CD4-positive, alpha-beta T cell treated with Interleukin-4 for 1 hour (primary cell): ENCODE measurements at places on chromosomes 16 and 17.

- DNase-seq: no peak
Measured at GRCh38 chr17:35554668-35555067, 6.0 kb downstream of the SLFN14 start.

GRCh38 chr17:39716073-39716818 lies 14.1 kb downstream of the MIEN1 start:
- DNase-seq: no peak

- DNase-seq: peak; percentile 50
Measured at GRCh38 chr17:65027305-65027704, 29.2 kb downstream of the GNA13 start.

DNA sequence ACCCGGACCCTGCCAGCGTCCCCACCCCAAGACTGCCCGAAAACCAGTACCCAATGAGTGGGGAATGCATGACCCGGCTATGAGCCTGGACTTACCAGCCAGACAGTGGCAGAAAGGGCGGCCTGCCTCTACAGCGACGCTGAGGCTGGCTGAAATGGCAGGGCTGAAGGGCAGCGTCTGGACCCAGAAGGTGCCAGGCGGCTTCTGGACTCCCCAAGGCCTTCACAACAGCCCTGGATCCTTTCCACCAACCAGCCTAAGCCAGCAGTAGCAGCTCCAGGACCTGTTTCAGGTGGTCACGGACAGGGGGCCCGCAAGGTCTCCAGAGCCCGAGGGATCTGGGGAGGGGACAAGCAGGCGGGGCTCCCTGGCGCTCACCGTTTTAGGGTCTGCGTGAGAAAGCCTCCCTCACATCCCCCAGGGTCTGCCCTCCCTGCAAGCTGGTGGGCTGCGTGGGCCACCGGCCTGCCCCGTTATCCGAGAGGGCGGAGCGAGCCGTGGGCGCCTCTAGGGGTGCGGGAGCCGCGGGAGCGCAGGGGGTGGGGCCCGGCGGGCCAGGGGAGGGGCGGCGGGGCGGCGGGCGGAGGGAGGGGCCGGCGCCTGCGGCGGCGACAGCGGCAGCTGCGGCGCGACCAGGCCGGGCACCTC lies at the start of gene RIPOR1:
Gene RIPOR1 (plus strand): TSS at position 608 of the 648 bp plus-strand sequence. CDS start 9,618 bp downstream, outside the sequence.
- peak; percentile 44 for DNase-seq

GRCh38 chr17:73722165-73722564 lies 77.9 kb upstream of the SDK2 start:
- peak; percentile 45 for DNase-seq

DNA sequence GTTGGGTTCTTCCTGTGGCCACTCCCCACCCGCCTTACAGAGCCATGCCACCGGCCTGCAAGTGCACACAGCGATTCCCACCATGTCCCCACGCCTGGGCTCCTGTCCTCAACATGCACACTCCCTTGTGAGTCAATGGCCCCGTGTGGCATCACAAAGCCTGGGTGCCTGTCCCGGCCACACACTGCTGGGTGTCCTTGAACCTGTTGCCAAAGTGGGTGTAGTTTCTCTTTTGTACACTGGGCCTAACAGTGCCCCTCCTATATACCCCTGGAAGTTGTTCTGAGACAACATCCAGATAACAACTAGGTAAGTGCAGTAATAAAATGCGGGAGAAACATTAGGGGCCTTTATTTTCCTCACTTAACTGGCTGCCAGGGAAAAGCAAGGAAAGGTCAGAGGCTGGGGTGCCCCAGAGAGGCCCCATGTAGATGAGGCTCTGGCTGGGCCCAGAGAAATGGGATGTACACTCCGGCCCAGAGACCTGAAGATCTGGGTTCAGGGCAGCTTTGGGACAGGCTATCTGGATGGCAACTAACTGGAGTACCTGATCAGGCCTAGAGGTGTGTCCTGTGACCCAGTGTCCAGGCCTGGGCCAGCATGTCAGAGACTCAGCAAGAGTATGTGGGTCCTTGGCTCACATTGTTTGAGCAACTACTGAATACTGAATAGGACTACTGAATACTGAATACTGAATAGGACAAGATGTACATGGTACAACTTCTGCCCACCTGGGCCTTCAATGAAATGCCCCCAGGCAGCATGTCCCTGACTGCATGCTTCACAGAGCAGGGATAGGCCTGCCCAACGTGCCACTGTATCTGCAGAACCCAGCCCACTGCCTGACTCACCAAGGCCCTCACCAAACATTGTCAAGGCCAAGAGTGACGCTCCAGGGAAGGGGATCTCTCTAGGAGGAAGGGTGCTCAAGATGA lies 8.3 kb downstream of the ABCC3 start:
- DNase-seq: no peak

GRCh38 chr17:34788696-34789095 lies 172.6 kb downstream of the CCT6B start:
- no peak for DNase-seq

GRCh38 chr17:76071531-76072147 lies 678 bp downstream of the SRP68 start:
- no peak for DNase-seq

DNA sequence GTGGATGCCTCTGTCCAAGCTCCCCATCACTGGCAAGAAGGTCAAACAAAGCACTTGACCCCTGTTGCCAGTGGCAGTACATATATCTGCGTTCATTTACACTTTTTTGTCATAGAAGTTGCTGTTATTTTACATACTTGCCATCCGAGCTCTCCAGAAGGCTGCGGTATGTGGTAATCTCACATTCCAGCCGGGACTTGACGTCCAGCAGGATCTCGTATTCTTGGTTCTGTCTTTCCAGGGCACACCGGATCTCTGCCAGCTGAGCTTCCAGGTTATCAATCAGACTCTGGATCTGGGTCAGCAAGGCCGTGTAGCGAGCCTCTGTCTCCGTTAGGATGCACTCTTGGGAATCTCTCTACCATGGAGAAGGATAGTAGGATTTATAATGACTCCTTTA lies 6.6 kb downstream of the KRT39 start:
- no peak for DNase-seq

DNA sequence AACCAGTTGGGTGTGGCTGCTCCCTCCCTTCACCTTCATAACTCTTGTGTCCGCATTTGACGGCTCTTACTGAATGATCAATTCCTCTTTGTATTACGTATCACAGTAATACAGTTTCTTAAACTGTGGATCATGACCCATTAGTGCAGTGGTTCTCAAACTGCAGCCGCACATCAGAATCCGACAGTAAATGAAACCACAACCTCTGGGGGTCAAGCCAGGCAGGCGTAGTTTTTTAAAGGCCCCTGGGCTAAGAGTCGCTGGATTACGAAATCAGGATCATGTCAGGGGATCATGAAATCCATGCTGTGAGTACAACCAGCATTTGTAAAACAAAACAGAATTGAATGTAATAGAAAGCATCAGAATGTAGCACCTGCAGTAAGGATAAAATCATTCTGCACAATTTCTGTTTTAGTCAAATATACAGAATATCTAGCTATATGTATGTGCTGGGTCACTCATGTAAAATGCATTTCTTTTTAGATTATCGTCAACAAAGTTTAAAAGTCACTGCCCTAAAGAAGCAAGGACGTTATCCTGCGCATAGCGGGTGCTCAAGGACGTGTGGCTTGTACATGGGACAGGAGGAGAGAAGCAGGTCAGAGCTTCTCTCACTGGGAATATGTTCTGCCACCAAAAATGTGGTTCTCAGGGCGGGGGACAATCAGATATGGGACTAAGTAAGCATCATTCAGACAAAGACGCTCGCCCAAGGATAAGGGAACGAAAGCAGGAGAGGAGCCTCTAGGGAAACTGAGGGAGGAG lies 113.1 kb downstream of the ZFHX3 start:
- no peak for DNase-seq

GRCh38 chr17:75135946-75136345 lies 4.4 kb upstream of the NT5C start:
- no peak for DNase-seq

DNA sequence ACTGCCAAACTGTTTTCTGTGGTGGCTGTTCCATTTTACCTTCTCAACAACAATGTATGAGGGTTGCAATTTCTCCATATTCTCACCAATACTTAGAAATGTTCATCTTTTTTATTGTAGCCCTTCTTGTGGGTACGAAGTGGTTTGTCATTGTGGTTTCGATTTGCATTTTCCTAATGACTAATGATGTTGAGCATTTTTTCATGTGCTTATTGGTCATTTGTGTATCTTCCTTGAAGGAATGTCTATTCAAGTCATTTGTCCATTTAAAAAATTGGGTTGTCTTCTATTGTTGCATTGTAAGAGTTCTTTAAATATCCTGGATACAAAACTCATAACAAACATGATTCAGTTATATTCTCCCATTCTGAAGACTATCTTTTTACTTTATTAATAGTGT lies 47.5 kb upstream of the CCL2 start:
- no peak for DNase-seq

- DNase-seq: no peak
Measured at GRCh38 chr17:47843391-47843730, 2.3 kb upstream of the SCRN2 start.

DNA sequence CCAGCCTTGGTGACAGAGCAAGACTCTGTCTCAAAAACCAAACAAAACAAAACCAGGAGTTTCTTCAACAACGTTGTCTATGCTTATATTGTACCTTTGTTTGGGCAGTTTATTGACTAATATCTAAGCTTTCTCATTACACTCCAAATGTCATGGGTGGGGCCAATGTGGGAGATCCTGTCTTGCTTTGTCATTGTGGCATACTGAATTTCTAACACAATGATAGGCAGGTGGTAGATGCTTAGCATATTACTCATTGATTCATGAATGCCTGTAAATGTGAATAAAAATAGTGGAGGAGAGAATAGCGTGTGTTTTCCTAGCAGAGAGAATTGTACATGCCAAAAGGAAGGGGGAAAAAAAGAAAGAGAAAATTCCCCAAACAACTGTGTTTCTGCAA lies 802.5 kb upstream of the EEF2KMT start:
- no peak for DNase-seq

- DNase-seq: no peak
Measured at GRCh38 chr17:44904001-44904984, 5.0 kb upstream of the EFTUD2 start.

- no peak for DNase-seq
Measured at GRCh38 chr17:40310882-40311391, 2.0 kb downstream of the RARA start.

GRCh38 chr16:66227766-66228530 lies 138.5 kb upstream of the CDH5 start:
- DNase-seq: no peak

DNA sequence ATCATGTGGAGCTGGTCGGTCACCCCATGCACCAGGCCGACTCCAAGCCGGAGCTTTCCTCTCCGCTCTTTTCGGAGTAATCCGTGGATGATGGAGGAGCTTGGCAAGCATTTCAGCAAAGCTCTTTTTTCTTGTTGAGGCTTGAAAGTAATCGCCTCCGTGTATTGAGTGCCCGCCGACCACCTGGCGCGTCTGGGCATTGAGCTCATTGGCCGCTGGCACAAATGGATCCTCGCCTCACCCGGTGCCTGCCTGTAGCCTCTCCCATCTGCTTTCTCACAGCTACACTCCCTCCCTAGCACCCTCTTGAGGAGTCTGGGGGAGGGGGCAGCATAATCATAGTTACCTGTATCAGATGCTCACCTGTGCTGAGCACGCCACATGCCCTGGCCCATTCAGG lies 148.9 kb downstream of the CMIP start:
- no peak for DNase-seq

GRCh38 chr16:65120831-65121721 lies 787 bp downstream of the CDH11 start:
- no peak for DNase-seq

- no peak for DNase-seq
Measured at GRCh38 chr17:17096438-17097178, 54.4 kb downstream of the MPRIP start.

GRCh38 chr16:48978501-48978900 lies 303.1 kb downstream of the CBLN1 start:
- DNase-seq: no peak

DNA sequence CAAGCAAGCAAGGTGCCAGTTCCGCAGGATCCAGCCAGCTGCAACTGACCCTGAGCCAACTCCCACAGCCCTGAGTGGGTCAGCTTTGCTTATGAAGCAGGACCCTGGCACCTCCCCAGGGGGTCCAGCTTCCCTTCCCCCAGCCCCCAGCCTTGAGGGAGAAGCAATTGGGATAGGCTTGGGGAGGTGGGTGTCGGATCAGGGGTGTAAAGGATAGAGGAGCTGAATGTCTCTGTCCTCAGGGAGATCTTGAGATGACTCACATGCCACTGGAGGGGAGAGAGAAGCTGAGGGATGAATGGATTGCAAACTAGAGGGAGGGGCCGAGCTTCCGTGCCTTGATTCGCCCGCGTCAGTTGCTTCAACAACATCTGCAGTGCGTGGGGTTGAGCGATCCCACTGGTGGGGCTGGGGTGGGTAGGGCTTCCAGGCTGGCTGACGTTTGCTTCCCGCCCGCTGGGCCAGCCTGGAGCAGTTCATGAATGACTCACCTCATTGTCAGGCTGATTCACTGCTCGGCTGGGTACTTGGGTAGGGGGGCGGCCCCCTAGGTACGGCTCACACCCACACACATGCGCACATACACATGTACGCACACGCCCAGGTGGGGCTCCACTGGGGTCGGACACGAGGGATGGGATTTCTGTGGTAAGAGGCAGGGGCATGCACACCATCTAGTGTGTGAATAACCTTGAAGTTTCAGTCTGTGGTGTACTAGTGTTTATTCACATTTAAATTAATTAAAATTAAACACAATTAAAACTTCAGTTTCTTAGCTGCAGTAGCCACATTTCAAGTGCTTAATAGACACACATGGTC lies 3.6 kb upstream of the HROB start:
- DNase-seq: no peak

DNA sequence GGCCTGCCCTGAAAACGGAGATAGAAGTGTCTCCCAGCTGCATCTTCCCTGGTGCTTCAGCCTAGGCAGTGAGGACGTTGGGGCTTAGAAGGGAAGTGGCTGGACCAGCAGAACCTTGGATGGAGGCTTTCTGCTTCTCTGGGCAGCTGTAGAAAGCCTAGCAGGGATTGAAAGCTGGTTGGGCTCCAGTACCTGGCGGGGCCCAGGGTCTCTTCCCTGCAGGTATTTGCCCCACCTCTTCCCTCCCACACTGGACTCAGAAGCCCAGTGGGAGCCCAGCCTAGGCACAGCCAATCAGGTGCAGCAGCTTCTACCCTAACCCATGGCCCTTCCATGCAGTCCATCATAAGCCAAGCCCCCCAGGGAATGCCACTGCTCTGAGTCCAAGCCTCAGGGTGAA lies 190.3 kb upstream of the IRX6 start:
- no peak for DNase-seq

- DNase-seq: no peak
Measured at GRCh38 chr16:9854675-9855074, 327.6 kb downstream of the GRIN2A start.

GRCh38 chr17:76561799-76562268 lies 22.0 kb downstream of the PRCD start:
- DNase-seq: no peak

DNA sequence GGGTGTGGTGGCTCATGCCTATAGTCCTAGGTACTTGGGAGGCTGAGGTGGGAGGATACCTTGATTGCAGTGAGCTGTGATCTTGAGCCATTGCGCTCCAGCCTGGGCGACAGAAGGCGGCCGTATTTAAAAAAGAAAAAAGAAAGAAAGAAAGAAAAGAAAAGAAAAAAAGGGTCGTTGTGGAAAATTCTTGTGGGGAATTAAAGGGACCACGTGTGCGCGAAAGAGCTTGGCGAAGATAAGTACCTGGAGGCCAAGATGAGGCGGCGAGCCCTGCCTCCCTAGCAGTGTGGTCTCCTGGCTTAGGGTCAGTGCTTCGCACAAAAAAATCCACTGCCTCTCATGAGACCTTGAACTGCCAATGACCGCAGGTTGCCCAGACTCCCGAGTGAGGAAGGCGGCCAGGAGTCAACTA lies 728 bp upstream of the NMT1 start:
- DNase-seq: no peak

- DNase-seq: no peak
Measured at GRCh38 chr17:43911904-43912303, 4.6 kb upstream of the MPP2 start.
